ENCODE measurements at places on chromosomes 12 and 14.

DNA sequence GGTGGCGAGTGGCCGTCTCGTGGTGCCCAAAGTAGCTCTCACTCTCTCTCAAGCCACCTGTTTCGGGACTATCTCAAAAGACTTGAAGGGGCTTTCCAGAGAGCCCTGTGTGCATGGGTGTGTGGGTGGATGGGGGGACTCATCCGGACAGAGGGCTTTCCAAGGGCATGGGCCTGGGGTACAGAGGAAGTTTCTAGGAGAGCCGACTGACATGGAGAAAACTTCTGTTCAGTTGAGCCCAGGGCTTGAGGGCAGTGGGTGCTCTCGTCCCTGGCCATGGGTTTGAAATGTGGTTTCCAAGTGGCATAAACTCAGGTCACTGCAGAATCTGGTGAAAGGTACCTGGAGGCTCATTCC, 47.4 kb upstream of the MEG3 start:
- DNase-seq: no peak

- peak; percentile 64 for DNase-seq
Observed at GRCh38 chr14:105363847-105364708, 34.3 kb upstream of the TEX22 start.

DNA sequence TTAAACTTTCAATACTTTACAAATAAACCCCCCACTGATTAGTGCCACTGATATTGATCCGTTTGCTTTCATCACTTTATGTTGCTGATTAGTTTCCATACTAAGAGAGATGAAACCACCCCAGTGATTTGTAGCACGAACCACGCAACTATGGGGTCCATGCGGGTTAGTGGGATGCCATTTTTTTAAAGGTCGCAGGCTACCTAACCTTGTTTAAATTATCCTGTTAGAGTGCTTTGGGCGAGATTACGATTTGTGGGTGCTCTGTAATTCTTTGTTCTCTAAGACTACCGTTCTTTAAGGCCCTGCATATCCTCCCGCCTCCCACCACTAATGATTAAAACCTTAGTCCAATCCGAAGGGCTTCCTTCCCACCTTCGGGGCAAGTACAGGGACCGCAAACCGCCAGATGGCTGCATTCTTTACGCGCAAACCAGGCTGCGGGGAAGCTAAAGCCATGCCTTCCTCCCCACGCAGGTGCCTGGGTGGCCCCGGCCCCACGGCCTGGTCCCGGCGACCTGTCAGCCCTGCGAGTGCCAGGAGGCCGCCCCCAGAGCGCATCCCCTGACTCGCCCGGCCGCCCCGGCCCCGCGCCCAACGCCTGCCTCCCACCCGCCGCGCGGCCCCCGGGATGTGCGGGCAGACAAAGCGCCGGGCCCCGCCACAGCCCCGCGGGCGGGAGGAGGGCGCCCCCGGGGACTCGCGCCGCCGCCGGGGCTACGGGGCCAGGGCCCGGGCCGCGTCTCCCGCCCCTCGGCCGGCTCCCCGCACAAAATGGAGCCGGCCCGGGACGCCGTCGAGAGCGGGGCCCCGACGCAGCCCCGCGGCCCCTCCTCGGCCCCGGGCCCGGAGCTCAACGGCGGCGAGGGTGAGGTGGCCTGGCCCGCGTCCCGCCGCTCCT, 759 bp downstream of the NFYB start:
- DNase-seq: peak; percentile 32

GRCh38 chr14:81324011-81324410, 76.1 kb downstream of the STON2 start:
- no peak for DNase-seq

DNA sequence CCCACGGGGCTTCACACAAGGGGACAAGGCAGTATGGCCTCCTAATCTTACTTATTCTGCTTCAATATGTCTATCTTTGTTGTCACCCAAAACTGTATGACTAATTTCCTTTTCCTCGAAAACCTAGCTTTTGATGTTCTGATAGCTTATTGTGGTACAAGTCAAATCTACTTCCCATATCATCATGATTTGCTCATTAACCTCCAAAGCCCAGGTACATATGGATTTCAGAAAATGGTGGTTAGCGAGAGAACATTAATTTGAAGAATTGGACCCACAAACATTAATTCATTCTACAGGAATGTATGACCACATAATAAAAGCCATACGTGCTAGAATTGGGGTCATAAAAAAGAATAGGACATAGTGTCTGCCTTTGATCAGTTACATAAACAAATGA, 412.5 kb downstream of the CCDC91 start:
- DNase-seq: no peak

- DNase-seq: no peak
Observed at GRCh38 chr14:63986789-63987533, 134.2 kb downstream of the SYNE2 start.

DNA sequence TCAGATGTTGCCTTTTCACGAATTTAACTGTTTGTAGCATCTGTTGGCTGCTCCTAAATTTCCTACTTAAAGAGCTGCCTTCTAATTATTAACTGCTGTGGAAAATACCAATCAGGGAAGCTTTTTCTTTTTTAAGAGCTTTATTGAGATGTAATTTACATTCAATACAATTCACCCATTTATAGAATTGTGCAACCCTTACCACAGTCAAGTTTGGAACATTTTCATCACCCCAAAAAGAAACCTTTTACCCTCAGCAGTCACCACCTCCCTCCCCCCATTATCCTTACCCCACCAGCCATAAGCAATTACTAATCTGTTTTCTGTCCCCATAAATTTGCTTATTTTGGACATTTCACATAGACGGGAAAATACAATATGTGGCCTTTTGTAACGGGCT, 1.4 kb downstream of the PCNX4 start:
- no peak for DNase-seq

GRCh38 chr12:108390495-108391203, 51.5 kb upstream of the CMKLR1 start:
- no peak for DNase-seq

GRCh38 chr12:56271031-56271430, 4.3 kb downstream of the COQ10A start:
- no peak for DNase-seq

Measured in naive thymus-derived CD8-positive, alpha-beta T cell (primary cell).